Esophagus mucosa (tissue), 1 donor: ENCODE measurements at places on chromosomes 5 and 9.

- no peak for ATAC-seq
Observed at GRCh38 chr9:93136011-93136440, 2.0 kb upstream of the NINJ1 start.

DNA sequence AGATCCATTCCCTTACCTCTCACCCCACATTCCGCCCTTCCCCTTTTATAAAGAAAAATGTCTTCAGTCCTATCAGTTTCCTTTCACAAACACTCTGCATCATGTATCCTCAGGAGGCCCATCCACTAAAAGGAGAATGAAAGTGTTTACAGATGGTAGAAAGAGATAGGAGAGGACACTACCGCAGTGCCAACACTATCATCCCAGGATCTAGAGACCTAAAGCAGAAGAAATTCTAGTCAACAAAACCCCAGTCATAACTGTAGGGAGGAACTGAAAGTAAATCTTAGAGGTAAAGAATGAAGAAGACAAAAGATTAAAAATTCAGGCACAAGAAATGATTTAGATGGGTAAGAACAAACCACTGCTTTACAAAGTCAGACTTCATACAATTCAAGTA is 114.1 kb downstream of the MLLT3 start:
- ATAC-seq: no peak

- ATAC-seq: no peak
Observed at GRCh38 chr9:34658461-34658860, 4.0 kb downstream of the CCL27 start.

DNA sequence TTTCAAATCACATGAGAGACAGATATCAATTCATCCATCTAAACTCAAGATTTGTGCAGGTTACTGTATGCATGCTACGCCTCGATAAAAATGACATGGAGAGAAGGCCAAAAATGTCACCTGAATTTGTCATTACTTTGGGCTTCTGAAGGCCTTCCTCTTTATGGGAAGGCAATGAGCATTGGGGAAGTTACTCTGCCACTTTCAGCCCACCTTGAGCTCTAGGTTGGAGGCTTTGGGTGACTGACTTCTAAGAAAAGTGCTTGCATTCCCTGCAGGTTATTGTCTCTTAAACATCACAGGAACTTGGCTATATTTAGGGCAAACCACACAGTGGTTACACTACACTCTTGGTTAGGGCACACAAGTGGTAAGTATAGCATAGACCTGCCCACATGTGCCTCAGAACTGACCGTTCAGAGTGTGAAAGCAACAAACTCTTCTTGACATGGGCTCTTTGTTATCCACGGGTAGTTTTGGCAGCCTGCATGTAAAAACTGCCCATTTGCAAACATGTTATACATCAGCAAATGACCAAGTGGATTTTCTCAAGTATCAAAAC is 169.5 kb downstream of the ZNF608 start:
- ATAC-seq: no peak

- peak; percentile 66 for ATAC-seq
Observed at GRCh38 chr5:97297063-97297703, 114.1 kb upstream of the RIOK2 start.

DNA sequence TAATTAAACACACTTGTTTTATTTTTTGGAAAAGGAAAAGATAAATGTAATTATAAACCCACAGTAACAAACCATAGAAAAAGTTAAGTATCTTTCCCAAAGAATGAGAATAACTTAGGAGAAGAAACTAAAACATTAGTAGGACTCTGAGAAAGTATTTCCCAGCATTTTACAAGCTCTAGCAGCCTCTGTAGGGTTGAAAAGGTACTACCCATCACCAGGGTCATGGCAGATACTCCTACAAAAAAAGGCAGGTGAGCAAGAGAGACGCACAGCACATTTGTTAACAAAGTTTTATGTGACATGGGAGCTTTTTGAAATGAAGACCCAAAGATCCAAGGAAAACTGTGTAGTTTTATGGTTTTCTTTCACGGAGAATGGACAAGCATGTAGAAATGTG is 77.7 kb upstream of the FAM169A start:
- no peak for ATAC-seq

DNA sequence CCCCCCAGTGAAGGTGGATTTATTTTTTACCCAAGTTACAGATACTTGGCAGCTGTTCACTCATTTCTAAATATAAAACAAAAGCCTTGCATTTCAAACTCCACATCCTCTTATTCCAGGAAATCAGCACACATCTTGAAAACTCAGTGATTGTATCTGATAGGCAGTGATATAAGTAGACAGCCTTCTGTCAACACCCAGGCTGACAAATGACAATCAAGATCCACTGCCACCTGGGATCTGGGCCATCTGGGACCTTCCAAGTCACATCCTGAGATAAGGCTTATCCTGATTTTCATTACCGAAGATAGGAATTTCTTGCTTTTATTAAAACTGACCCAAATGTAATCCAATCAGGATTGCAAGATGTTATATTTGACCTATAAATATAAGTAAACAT is 201.3 kb upstream of the PUM3 start:
- no peak for ATAC-seq

- no peak for ATAC-seq
Observed at GRCh38 chr5:67146981-67147380, 49.6 kb downstream of the CD180 start.

GRCh38 chr5:76954383-76954763 is 1.5 kb downstream of the CRHBP start:
- ATAC-seq: no peak
